Naive thymus-derived CD4-positive, alpha-beta T cell (primary cell): ENCODE measurements at places on chromosomes 12 and 14. TPM values are rescaled to one million over a fixed set of nuclear protein-coding genes. Genes with fewer than 3 reads are reported as not detected.

- no peak for DNase-seq
Measured at GRCh38 chr12:2171672-2172426, 119.1 kb downstream of the CACNA1C start.

The TSPAN19 gene
- not detected for total RNA-seq

DNA sequence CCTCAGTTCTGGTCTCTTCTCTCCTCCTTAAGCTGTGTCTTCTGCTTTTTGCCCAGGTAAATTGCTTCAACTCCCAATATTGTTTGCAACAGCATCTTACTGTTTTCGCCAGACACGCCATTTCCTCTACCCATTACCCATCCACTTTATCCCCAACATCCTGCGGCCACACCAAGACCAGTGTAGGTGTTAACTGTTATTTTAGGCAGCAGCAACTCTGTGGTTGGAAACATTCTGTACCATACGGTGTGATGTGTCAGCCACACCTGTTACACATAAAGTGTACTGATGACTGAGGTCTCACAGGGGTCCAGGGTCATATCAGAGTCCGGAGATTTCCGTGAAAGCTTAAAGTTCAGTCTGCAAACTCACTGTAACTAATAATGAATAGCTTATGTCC is 21.8 kb upstream of the KLRD1 start:
- DNase-seq = no peak

- DNase-seq = no peak
Measured at GRCh38 chr14:86613126-86613525, 1083.2 kb downstream of the FLRT2 start.

The TPPP2 gene
- total RNA-seq = not detected

- DNase-seq = no peak
Measured at GRCh38 chr12:70661466-70662161, 24.4 kb upstream of the PTPRB start.

DNA sequence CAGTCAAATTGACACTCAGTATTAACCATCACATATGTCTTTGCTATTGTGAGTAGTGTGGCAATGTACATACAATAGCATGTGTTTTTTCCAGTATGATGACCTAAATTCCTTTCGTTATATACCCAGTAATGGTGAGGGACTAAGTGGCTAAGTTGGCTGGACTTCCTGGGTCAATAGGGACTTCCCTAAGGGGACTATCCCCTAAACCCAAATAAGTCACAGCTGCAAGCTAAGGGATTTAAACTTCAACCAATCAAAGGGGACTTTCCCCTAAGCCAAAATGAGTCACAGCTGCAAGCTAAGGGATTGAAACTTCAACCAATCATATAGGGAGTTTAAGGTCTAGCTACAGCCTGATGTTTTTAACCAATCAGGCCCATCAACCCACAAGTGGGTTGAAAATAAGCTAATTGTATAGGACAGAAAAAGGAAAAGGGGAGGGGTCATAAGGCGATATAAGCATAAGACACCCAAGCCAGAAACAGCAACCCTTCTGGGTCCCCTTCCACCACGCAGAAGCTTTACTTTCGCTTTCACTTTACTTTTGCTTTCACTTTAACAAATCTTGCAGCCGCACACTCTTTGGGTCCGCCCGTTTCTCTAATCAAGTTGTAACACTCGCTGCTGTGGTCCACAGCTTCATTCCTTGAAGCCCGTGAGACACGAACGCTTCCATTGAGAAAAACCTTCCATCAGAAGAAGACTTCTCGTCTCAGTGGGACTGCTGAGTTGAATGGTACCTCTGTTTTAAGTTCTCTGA is 404.4 kb downstream of the FLRT2 start:
- DNase-seq = peak; percentile 78

GRCh38 chr14:104741803-104742251 is 11.1 kb upstream of the SIVA1 start:
- no peak for DNase-seq

- no peak for DNase-seq
Measured at GRCh38 chr12:72282721-72283120, 10.6 kb downstream of the TRHDE start.

The A2M gene
- 3.0 TPM for total RNA-seq

The OS9 gene
- 140 and 148 TPM in 2 replicates for total RNA-seq

The BHLHE41 gene
- total RNA-seq = 0.42 TPM

GRCh38 chr14:65750906-65751305 is 338.4 kb downstream of the FUT8 start:
- DNase-seq = no peak

DNA sequence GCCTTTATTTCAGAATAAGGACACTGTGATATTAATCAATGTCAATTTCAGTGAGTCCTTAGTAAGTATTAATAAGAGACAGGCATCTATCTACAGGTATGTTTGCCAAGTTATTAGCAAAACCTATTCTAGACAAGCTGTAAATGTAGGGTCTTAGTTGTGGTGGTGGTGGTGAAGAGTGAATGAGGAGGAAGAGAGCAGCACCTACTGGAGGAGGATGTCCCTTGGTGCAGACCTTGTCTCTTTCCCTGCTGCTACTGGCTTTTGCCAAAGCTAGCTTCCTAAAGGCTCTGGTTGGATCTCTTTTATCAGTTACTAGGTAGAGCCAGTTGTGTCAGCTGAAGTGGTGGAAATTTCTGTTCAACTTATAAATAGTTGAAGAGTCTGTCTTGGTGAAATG is 304.8 kb upstream of the ATP2B1 start:
- DNase-seq = no peak

- no peak for DNase-seq
Measured at GRCh38 chr14:89779707-89780106, 174.8 kb downstream of the EFCAB11 start.

DNA sequence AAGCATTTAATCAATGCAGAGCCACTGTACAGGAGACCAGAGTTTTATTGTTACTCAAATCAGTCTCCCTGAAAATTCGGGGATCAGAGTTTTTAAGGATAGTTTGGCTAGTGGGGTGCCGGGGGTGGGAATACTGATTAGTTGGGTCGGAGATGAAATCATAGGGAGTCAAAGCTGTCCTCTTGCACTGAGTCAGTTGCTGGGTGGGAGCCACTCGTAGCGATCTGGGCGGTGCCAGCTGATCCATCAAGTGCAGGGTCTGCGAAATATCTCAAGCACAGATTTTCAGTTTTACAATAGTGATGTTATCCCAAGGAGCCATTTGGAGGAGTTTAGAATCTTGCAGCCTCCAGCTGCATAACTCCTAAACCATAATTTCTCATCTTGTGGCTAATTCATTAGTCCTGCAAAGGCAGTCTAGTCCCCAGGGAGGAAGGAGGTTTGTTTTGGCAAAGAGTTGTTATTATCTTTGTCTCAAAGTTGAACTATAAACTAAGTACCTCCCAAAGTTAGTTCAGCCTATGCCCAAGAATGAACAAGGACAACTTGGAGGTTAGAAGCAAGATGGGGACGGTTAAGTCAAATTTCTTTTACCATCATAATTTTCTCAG is 169.4 kb upstream of the PLEKHG7 start:
- DNase-seq = no peak

The MYO1H gene
- not detected for total RNA-seq

GRCh38 chr14:92460541-92460915 is 53.1 kb upstream of the RIN3 start:
- no peak for DNase-seq

- DNase-seq = peak; percentile 40
Measured at GRCh38 chr14:95319312-95320077, at the start of gene CLMN. TSS of gene CLMN (minus strand) at chr14:95319908. CDS start at chr14:95319792, 116 bp downstream.

DNA sequence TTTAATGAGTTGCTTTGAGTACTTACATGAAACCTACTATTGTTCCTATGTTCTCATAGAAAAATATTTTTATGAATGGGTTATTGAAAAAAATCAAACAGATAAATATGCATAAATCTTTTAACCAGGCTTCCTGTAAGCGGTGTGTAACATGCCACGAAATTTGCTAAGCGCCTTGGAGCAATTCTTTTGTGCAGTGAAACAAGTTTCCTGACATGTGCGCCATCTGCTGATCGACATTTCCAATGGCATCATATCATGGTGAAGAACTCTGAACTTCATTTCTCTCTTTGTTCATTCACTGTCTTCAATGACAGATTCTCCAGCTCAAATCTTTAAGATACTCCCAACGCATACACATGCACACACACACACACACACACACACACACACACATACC is 145.6 kb upstream of the NAV3 start:
- no peak for DNase-seq

DNA sequence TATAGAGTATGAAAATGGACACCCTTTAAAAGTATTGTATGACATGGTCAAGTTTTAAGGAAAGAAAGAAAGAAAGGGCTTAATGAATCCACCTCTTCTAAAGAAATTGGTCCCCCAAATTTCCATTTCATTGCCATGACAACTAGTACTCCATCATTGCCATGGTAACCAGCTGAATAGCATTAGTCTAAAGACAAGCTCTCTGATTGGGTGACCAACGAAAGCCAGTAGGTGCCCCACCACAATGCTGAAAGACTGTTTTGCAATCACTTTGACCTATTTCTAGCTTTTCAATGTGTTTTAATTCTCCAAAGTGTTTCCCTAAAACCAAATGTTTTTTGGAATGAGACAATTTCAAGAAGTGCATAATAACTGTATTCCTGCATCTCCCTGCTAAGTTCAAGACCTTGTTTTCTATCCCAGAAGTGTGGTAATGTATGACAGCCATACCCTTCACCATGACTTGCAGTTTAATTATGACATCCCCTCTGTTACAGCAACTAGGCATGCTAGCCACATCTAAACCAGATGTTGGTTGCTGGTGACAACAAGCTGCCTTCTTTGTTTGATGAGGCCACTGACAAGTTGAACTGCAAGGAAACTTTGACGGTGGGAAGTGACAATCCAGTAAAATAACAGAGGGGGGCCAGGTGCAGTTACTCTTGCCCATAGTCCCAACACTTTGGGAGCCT is 46.7 kb downstream of the KICS2 start:
- DNase-seq = no peak

The IL26 gene
- not detected for total RNA-seq

DNA sequence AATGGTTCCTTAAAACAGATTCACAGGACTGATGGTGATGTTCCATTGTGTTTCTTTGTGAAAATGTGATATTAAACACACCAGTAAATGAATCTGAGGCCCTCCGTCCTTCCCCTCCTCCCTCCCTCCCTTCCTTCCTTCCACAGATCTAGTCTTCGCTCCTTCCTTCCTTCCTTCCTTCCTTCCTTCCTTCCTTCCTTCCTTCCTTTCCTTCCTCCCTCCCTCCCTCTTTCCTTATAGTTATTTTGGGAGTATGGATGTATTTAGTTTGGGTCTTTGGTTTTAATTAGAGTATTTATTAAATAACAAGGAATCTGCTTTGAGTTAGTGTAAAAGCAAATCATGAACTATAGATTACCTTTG is 410.8 kb downstream of the PCNX1 start:
- no peak for DNase-seq

- DNase-seq = no peak
Measured at GRCh38 chr14:36844443-36845195, 183.0 kb downstream of the PAX9 start.

The PRKD1 gene
- total RNA-seq = not detected

GRCh38 chr14:68734231-68734732 is 58.6 kb downstream of the ZFP36L1 start:
- DNase-seq = no peak

DNA sequence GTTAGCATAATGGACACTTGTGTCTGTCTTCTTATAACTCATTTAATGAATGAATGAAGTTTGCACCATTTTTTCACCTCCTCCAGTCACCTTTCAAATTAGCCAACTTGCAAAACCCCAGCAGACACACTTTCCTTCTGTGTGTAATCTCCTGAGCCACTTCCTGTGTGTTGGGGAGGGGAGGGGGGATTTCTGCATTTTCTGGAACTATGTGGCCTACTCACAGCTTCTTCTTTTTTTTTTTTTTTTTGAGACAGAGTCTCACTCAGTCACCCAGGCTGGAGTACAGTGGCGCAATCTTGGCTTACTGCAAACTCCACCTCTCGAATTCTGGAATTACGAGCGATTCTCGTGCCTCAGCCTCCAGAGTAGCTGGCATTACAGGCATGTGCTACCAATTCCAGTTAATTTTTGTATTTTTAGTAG is 4.1 kb upstream of the SERPINA1 start:
- peak; percentile 15 for DNase-seq

DNA sequence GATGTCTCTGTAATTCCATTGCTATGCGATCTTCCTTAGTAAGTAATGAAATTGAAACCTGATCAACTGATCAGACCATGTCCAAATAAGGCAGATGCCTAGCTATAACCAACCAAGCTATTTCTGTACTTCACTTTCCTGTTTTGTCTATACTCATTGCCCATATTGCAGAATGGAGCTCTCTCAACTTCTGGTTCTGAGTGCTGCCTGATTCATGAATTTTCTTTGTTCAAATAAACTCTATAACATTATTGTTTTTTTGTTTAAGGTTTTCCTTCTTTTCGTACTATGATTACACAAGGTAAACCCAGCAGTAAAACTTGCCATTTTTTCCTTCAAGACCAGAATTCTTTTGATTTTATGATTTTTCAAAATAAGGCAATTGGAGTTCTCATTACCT is 16.3 kb downstream of the COX16 start:
- no peak for DNase-seq

GRCh38 chr12:56896082-56896481 is 38.1 kb downstream of the SDR9C7 start:
- DNase-seq = no peak

- DNase-seq = no peak
Measured at GRCh38 chr12:39277416-39277815, 165.5 kb downstream of the KIF21A start.

DNA sequence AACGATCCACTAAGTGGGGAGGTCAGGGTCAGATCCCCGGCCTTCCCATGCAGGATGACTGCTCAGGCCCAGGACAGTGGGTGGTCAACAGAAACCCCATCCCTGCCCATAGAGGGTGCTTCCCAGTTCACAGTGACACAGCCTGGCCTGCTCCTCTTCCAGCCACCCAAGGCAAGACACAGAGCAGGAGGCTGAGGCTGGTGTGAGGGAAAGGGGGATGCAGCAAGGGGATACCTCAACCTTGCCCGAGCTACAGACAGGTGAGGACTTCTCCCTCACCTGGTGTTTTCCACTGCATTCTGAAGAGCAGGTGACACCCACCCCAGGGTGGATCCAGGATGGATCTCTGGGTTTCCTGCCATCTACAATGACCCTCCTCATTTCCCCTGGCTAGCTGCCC is 106.7 kb downstream of the KIF26A start:
- no peak for DNase-seq

DNA sequence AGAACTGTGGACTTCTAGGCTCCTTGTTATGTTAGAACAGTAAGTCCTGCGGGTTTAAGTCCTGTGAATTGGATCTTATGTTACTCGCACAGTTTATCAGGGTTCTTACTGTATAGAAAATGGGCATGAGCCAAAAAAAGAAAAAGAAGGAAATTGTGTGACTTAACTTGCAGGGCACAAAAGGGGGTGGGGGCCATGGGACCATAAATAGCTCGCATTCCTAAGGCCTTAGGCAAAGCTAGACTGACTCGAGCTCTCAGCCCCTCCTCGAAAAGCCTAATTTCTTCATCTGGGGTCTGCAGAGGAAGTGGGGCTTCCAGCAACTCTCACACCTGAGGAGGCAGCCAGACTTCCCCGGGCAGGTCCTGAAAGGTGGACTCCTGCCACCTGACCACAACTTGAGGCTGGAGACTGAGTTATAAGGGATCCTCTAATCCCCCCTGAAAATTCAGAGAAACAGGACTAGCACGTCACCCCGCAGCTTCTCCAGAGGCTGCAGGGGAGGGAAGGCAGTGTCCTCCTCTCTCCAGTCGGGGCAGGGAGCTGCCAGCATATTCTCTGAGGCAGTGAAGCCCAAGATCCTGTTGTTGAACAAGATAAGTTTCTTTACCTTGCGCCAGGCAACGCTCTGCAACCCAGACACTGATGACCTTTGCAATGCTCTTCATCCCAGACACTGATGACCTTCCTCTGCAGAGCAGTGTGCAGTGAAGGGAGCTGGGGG is 280.5 kb downstream of the PCNX1 start:
- DNase-seq = no peak
